ENCODE measurements at places on chromosomes 2 and 18.

DNA sequence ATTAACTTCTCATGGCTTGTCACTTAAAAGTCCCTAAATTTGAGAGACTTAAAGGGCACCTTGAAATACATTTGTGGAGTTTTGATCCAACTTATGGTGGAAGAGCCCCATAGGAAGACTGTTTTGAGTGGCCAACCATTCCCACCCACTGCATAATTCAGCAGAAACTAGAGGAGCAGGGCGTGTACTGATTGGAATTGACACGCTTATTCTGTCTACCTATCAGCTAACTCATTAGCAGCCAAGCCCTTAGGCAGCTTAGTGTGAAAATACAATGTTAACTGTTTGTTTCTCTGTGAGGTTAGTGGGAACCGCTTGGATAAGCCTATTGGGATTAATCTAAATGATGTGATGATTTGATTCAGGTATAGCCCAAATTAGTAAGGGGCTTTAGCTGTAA, 6.4 kb downstream of the LGALSL start:
- no peak for DNase-seq

- DNase-seq = no peak
Measured at GRCh38 chr2:188746727-188747126, 227.4 kb upstream of the COL3A1 start.

GRCh38 chr18:36650906-36651305, 177.9 kb downstream of the TPGS2 start:
- no peak for DNase-seq

- no peak for DNase-seq
Measured at GRCh38 chr18:8045884-8046281, 478.8 kb downstream of the PTPRM start.

Data from HEK293T (cell line).